ENCODE measurements at places on chromosomes 4 and X.

GRCh38 chr4:183129675-183130074 is 30.6 kb downstream of the WWC2 start:
- no peak for DNase-seq

GRCh38 chr4:27085396-27085795 is 224.8 kb downstream of the STIM2 start:
- no peak for DNase-seq

GRCh38 chr4:119748853-119749252 is 120.2 kb upstream of the PDE5A start:
- no peak for DNase-seq

GRCh38 chrX:154029439-154029838 is 9.7 kb upstream of the IRAK1 start:
- DNase-seq: no peak

GRCh38 chrX:42686296-42686695 is 91.7 kb downstream of the PPP1R2C start:
- no peak for DNase-seq

GRCh38 chr4:7529368-7530080 is 94.8 kb upstream of the PSAPL1 start:
- peak; percentile 53 for DNase-seq

DNA sequence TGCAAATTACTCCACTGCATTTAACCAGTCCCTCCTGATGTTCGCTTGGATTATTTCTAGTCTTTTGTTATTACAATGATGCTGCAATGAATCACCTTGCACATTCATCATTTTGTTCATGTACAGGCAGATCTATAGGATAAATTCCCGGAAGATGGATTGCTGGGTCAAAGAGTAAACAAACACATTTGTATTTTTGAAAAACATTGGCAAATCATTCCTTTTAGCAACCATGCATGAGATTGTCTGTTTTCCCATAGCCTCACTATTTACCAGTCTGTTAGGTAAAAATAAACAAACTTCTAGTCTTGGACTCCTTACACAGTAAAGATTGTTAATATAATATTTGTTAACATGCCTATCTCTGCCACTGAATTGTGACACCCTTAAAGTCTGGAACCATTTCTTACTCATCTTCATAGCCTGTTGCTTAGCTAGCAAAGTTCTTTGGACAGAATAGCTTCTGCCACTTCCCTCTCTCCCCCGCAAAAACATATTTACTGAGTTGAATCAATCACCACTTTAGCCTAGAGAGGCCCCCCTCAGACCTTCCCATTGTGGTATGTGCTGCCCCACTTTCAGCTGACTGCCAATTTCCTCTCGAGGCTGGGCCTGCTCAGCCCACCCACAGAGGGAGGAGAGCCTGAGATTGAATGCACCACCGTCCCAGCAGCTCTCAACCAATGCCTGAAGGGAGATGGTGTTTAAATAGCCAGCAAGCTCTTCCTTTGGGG is 108.4 kb upstream of the ATXN3L start:
- peak; percentile 24 for DNase-seq

DNA sequence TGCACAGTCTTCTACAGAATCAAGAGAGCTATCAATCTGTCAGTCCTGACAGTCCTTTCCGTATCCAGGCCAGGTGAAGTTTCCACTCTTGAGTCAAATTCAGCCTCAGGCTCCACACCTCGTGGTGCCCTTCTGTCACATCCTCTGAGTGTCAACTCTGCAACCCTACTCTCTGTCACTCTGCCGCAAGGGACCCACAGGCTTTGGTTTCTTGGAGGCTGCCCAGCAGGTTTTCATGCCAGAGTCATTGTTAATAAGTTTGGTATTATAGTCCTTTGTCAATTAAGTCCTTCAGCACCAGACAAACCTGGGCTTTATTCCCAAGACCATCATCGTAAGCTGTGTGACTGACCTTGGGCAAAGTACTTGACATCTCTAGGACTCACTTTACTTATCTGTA is 83.4 kb upstream of the KLHL13 start:
- no peak for DNase-seq

All from iPS-NIHi11 (cell line).